ENCODE measurements at places on chromosomes 12 and 14.

DNA sequence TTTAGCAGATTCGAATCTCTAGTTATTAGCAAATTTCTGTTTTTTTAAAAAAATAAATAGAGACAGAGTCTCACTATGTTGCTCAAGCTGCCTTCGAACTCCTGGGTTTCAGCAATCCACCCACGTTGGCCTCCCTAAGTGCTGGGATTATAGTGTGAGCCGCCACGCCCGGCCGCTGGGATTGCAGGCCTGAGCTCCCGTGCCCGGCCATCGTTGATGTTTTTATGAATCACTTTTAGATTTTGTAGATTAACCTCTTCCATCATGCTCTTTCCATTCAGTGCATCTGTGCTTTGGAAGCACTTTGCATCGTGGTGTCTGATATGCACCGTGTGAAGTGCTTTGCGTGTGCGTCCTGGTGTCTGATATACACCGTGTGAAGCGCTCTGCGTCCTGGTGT is 20.9 kb downstream of the PGAM5 start:
- DNase-seq: no peak

DNA sequence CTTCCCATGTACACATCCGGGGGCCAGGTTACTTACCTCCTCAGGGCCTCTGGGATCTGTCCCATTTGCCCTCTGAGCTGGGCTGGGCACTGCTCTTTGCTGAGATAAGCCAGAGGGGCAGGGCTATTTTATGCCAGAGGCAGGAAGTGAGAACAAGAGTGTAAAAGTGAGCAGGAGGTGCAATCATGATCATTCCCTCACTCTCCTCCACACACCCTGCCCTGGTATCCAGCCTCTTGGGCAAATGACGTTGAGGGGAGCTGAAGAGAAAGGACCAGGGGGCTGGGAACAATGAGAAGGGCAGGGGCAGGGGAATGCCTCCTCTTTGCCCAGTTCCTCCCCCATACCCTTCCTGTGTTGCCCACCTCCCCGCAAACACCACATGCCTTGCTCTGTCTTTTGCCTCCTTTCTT is 4.2 kb downstream of the LPAR5 start:
- DNase-seq: no peak

- DNase-seq: no peak
These were observed 1151.4 kb upstream of the TMEM132C start for GRCh38 chr12:127115468-127116035.

GRCh38 chr12:24378548-24379407 is 429.3 kb upstream of the SOX5 start:
- peak; percentile 72 for DNase-seq

- DNase-seq: no peak
These were observed 214.1 kb upstream of the PLEKHG7 start for GRCh38 chr12:92488735-92489134.

DNA sequence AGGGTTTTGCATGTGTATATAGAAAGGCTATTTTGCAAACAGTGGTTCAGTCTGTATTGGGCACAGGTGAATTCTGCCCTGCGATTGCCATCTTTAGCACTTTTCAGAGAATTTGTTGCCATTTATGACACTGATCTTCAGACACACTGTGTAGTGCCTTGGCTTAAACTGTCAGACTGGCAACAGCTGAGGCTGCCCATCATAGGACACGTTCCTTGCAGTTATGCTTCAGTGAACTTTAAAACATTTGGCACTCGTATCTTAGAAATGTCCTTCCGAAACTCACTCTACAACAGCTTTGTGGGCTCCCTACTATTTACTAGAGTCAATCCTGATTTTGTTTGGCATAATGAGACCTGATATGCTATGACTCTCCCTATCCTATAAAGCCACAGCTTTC is 29.1 kb downstream of the AP5M1 start:
- DNase-seq: no peak

DNA sequence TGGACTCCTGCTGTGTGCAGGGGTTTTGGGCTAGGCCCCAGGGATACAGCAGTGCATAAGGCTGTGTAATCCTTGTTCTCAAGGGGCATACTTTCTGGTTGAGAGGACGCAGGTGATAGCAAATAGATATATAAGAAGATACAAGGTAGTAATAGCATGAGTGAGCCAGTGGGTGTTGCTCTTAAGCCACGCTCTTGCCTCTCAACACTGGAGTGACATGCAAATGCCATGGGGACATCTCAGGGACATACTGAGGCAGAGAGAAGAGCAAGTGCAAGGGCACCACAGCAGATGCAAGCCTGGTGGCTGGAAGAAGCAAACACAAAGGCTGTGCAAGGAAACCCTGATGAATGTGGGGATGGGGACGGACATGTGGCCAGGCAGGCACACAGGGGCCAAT is 223.3 kb downstream of the CHST11 start:
- DNase-seq: no peak

GRCh38 chr12:55072083-55072482 is 52.3 kb downstream of the NEUROD4 start:
- no peak for DNase-seq

- DNase-seq: no peak
These were observed 1027.2 kb upstream of the TMEM132C start for GRCh38 chr12:127239781-127240180.

GRCh38 chr12:47751561-47751960 is 7.1 kb downstream of the RAPGEF3 start:
- no peak for DNase-seq

DNA sequence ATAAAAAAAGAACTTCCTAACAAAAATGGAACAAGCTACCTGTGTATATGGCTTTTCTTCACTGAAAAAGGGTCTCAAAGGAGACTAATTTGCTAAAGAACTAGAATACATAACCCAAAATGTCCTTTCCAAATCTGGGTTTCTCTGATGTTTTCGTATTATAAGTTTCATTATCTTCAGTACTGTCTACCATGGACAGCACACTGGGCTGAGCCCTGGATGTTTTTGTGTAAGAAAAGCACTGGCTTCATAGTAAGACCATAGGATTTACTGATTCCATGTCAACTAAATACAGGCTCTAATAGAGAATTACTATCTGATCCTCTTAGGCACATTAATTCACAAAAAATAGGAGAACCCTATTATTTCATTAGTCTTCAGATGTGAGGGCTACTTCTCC is 94.3 kb upstream of the GPHB5 start:
- DNase-seq: no peak

- DNase-seq: no peak
These were observed 203.1 kb downstream of the PTPRO start for GRCh38 chr12:15525441-15525840.

- no peak for DNase-seq
These were observed 52.6 kb downstream of the BICDL1 start for GRCh38 chr12:120041386-120042231.

DNA sequence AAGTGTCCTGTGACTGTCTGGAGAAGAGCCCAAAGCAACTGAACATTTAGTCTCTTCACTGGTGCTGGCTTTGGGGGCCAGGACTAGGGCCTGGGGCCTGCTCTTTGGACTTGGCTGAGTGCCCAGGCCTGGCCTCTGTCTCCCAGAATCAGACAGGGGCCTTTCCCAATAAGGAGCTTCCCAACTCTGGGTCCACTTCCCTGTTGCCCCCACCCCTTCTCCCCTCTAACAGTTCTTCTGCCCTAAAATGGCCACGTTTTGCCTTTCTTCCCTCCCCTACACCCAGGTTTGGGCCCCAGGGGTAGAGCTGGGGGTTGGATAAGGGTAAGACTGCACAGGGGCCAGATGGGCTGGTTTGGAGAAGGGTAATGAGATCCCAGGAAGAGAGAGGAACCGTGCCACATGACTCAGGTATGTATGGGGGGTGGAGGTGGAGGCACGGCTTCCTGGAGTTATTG is 10.0 kb upstream of the ITGA5 start:
- DNase-seq: no peak

DNA sequence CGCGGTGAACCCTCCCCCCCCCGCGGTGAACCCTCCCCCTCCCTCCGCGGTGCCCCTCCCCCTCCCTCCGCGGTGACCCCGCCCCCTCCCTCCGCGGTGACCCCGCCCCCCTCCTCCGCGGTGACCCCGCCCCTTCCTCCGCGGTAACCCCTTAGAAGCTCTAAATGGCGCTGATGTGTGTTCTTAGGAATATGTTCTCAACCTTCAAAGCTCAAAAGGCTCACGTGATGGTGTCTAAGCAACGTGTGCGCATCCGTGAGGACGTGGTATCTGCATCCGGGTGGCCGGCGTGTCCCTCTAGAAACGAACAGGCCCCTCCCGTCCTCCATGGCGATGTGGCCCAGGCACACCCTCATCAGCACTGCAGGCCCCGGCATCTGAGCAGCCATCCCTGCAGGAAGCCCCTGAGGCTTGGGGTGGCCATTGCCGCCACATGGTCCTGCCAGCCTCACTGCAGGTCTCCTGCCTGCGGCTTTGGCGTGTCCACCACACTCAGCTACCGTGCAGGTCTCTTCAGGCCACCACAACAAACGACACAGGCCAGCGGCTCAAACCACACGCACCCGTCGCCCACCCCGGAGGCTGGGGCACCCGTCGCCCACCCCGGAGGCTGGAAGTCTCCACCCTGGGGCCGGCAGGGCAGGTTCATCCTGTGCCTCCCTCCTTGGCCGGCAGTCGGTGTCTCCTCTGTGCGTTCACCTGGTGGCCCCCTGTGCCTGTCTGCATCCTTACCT is 14.5 kb upstream of the FBRSL1 start:
- no peak for DNase-seq

DNA sequence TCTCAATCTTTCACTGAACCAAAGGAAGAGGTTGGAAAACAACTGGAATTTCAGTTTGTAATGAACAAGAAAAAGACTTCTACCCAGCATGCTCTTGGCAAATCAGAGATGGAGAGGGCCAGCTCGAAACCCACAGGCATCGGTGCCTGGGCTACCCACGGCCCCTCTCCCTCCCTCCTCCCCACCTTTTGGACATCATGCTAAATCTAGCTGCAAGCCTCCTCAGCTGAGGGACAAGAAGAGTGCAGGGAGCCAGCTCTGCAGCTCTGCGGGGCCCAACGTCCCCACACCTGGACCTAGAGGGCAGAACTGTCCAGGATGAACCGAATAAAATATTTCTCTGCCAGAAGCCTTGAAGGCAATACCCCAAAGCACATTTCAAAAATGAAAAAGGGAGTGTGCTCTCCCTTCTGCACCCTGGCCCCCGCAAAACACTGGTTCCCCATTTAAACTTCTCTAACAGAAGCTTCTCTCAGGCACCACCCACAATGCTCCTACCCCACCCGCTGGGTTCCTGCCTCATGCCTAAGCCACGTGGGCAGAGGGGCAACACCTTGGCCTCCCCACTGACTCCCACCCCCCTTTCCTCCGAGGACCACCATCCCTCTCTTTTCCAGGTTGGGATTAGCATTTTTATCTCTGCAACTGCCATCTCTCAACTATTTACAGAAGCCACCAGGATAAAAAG is 8.2 kb downstream of the CAMKK2 start:
- no peak for DNase-seq

- no peak for DNase-seq
These were observed 25.2 kb downstream of the WNK1 start for GRCh38 chr12:777550-778047.

GRCh38 chr14:52266782-52267181 is 716 bp upstream of the PTGDR start:
- no peak for DNase-seq

DNA sequence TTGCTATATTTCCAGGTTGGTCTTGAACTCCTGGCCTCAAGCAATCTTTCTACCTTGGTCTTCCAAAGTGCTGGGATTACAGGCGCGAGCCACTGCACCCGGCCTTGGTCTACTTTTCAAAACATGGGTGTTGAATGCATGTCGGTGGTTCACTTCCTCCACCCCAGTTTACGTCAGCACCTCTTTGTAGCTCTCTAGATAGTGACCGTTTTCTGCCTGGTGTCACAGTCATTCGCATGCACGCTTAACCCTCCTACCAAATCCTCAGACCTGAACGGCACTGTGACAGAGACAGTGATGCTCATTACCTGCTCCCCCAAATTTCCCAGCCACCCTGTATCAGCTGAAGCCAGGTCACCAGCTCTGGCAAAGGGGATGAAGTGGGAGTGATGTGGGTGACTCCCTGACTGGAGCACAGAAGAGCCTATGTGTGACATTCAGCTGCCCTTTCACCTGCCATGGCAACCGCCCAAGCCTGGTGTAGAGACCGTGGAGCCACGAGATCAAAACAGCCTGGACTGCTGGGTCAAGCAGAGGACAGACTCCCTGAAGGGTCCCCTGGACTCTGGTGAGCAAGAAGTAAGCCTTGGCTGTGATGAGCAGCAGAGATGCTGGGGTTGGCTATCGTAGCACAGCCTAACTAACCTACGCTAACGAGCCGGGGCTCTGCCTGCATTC is 66.2 kb upstream of the GPR68 start:
- DNase-seq: no peak

DNA sequence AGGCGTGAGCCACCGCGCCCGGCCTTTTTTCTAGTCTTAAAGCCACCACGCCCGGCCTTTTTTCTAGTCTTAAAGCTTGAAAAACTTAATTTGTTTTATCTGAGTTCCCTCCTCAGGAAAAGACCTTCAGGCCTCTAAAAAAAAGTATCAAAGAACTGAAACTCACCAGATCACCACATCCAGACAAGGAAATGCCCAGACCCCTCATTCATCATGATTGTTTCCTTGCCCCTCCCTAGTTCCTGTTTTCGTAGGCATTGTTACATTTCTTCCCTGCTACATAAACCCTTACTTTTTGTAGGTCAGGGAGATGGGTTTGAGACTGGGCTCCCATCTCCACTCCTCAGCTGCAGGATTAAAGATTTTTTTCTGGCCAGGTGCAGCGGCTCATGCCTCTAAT is 21.1 kb upstream of the VWF start:
- no peak for DNase-seq

- no peak for DNase-seq
These were observed 42.8 kb upstream of the CMKLR1 start for GRCh38 chr12:108381787-108382436.

- no peak for DNase-seq
These were observed 178.6 kb downstream of the TMEM132C start for GRCh38 chr12:128445415-128446127.

DNA sequence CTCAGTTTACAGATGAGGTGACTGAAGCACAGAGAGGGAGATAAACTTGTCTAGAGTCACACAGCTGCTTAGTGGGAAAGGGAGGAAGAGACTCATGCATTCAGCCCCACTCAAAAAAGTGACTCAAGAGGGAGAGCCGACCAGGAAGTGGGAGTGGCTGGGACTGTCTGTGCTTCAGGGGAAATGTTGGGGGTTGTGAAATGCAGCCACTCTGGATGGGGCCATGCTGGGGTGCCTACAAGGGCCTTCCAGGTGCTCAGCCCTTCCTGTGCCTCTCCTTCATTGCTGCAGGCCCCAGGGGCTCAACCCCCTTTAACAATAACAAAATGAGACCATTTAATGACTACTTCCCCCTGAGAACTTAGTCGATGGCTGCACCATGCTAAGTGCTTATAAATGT is 41.8 kb downstream of the CACNA1C start:
- no peak for DNase-seq

DNA sequence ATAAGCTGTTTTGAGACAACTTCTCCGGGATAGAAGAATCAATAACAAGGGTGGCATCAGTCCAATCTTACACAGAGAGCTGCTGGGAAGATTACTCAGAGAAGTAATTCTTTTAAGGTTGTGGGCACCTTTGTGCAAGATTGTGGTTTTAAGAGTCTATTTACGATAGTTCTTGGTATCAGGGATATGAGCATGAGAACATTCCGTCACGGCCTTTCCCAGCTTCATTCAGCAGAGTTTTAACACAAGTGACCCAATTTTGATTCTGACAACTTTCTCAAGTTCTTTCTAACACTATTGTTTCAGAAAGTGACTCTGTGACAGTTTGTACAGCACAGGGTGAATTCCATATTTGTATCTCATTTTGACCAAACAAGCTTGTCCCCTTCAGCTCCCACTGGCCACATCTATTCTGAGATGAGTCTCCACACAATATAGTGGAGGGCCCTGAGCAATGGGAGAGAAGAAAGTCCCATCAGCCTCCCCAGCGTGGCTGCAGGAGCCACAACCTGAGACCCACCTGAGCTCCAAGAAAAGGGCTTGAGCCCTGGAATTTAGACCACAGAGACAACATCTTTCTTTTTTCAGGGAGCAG is 869.2 kb downstream of the TMEM121 start:
- no peak for DNase-seq

Data from smooth muscle cell of the brain vasculature (primary cell).